Right atrium auricular region (tissue), 2 donors: ENCODE measurements at places on chromosomes 16 and 17. TPM values are rescaled to one million over a fixed set of nuclear protein-coding genes. Genes with fewer than 3 reads are reported as not detected.

- peaks cover 15% of the 10 kb centered on the region for H3K4me1 ChIP-seq
- no peak overlapping the region for H3K4me3 ChIP-seq
- no peaks in the 10 kb centered on the region for H3K27me3 ChIP-seq
- no peak for DNase-seq
- H3K36me3 ChIP-seq, result no peaks in the 10 kb centered on the region
These were observed 22.9 kb downstream of the SOCS1 start for GRCh38 chr16:11232852-11233726.

Gene TBC1D3G
- not detected for total RNA-seq

Gene STAC2
- total RNA-seq, result 0.82 TPM

GRCh38 chr17:21370430-21370829 lies 5.7 kb upstream of the KCNJ12 start:
- no peaks in the 10 kb centered on the region for H3K36me3 ChIP-seq
- peaks cover 39% of the 10 kb centered on the region for H3K4me1 ChIP-seq

Gene CIBAR2
- not detected for total RNA-seq
